Ecto neural progenitor cell (in vitro differentiated cells): ENCODE measurements at places on chromosomes 7 and 10.

DNA sequence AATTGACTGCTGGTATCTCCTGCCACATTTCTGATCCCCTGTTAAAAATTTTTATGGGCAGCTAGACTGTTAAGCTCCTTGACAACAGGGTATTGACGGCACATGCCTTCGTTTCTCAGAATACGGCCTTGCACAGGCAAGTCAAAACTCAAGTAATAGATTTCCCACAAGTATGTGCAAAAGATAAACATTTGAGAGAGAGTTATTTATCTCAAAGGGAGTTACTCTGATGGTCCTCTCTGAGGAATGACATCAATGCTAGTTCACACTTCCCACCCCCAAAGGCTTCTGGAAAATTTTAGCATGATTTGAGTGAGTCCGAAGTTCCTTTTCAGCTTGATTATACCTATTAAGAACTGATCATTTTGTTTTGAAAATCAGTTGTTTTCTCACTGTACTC, 71.9 kb downstream of the JCAD start:
- no peak for DNase-seq

- no peak for DNase-seq
Observed at GRCh38 chr10:122587098-122587760, 26.7 kb downstream of the DMBT1 start.

- DNase-seq = no peak
Observed at GRCh38 chr10:4028854-4029583, 244.0 kb upstream of the KLF6 start.

DNA sequence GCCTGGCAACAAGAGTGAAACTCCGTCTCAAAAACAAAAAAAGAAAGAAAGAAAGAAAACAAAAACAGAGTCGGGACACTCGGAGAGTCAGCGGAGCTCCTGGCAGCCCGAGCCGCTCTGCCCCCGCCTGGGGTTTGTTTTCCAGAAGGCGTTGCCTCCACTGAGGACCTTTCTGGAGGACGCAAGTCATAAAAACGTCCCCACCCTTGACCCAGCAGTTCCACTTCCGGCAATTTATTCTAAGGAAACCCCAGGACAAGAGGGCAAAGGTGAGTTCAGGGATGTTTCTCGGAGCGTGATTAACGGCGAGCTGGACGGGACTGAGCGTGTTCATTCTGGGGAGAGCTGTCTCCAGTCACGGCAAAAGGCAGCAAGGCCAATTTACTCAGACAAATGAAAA, 27.0 kb upstream of the SUN1 start:
- DNase-seq = no peak

DNA sequence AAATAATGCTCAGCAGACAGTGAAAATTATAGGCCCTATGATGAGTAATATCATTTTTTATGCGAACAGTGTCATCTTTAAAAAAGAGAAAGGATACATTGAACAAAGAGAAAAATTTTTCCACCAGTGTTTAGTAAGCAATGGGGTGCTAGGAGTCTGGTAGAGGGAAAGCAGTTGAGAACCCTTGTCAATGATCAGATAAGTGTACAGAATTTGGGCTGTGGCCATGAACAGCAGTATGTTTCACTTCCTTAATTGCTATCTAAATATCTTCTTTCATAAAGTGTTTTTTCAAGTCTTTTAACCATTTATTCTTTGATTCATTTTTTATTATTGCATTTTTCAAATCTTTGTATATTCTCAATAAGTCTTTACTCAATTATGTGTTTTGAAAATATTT, 750.7 kb upstream of the KCND2 start:
- DNase-seq = no peak

GRCh38 chr10:22389856-22390589, 44.7 kb downstream of the SPAG6 start:
- no peak for DNase-seq
